ENCODE measurements at places on chromosomes 16 and 17.
A peak's percentile ranks its signal among the peaks of the same experiment; 100 is the strongest.

GRCh38 chr16:84810518-84811273 lies 9.1 kb upstream of the CRISPLD2 start:
- no peak for DNase-seq

- DNase-seq: no peak
These were observed 17.1 kb downstream of the SGCA start for GRCh38 chr17:50182783-50183420.

- no peak for DNase-seq
These were observed 117.8 kb downstream of the SOCS1 start for GRCh38 chr16:11138022-11138768.

- DNase-seq: no peak
These were observed 636 bp upstream of the ERN1 start for GRCh38 chr17:64130559-64131001.

DNA sequence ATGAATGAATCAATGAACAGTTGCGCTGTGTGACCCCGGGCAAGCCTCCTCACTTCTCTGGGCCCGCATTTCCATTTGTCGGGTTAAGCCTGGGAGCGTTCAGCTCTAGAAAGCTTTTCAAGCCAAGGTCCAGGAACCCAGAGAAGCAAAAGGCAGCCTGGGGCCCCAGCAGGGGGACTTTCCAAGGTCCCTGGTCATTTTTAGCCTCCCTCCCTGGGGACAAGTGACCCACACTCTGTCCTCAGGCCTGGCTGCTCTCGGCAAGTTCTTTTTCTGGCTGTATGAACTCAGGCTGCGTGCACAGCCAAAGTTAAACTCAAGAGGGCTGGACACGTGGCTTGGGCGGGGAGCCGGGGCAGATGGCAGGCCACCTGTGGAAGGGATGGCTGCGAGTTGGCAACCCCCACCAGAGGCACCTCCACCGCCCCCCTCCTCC lies 41.4 kb upstream of the CIBAR2 start:
- DNase-seq: no peak

GRCh38 chr16:3804426-3805016 lies 76.0 kb downstream of the CREBBP start:
- no peak for DNase-seq

DNA sequence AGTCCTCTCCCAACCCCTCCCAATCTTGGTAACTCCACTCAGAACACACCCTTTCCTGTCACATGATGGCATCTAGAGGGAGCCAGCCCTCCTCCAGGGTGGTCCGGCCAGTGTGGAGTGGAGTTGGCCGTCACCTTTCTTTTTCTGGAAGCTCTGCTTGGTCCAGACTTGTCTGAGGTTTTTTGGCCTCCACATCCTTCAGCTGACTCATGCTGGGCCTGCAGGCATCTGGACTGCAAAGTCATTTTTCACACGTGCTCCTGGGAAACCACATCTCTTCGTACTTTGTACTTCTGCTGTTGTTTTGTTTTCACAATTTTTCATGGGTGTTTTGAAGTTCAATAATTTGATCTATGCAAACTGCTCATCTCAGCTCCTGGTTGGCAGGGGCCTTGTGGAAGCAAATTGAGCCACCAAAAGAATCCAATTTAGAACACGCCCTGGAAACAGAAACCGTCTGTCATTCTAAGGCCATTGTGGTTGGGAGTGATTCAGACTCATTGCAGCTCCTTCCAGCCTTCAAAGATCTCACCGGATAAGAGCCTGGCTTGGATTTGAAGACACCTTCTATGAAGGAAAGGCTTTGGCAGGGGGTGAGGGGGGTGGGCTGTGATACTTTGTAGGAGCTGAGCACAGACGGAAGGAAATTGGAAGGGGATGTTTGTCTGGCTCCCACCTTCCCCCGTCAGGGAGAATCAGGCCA lies 42.4 kb upstream of the NF1 start:
- DNase-seq: no peak

DNA sequence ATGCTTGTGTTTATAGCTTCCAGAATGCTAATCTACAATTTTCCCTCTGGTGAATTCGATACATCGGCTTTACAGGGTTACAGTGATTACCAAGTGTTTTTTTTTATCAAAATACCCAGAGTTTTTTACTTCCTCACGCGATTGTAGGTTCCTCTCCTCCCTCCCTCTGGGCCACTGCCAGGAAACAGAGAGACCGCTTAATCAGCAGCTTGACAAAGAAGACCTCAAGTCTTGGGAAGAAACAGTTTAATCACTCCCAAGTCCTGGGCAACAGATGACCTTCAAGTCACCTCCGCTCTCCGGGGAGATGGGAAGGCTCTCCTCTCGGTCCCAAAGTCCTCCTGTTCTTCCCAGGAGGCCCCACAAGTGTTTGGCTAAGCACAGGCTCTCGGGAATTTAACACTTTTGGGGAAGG lies 23.5 kb downstream of the SMTNL2 start:
- DNase-seq: no peak

- DNase-seq: no peak
These were observed 29.2 kb downstream of the SOX8 start for GRCh38 chr16:1010815-1011214.

GRCh38 chr17:65092262-65092661 lies 35.7 kb upstream of the GNA13 start:
- no peak for DNase-seq

DNA sequence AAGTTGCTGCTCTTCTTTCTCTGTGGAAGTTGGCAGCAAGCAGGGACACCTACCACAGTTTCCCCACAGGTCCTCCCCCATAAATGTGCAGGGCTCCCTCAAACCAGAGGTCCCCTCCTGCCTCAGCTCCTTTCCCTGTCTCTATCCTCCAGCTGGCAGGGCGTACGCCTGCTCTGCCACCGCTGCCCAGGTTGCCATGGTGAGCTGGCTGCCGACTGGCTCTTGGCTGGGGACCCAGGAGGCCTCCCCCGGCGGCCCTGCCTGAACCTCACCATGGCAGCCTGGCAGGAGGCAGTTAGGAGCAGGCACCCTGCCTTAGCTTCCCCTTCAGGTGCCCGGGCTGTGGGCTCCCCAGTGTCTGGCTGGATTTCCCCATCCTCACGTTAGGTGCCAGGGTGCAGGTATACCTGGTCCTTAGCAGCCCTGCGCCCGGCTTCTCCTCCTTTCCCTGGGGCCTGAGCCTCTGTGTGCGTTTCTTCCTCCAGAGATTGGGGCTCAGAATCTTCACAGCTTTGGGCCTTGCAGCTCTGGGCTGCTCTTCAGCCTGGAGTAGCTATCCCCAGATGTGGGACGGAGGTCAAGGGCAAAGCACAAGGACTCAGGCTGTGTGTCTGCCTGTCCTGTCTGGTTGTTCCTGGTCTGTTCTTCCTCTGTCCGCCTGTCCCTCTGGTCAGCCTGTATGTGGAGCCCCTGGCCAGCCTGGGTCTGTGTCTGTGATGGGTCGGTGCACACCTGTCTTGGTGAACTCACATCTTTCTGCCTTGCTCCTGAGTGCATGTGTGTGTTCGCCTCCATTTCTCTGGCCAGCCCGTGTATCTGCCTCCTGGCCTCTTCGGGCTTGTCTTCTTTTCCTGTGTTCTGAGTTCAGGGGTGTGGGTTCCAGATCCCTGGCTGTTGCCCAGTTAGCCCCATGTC lies 15.7 kb downstream of the GJD3 start:
- DNase-seq: no peak

- DNase-seq: no peak
These were observed 17.0 kb downstream of the RPTOR start for GRCh38 chr17:80561541-80562114.

GRCh38 chr16:60041671-60042070 lies 1307.6 kb upstream of the GOT2 start:
- no peak for DNase-seq

DNA sequence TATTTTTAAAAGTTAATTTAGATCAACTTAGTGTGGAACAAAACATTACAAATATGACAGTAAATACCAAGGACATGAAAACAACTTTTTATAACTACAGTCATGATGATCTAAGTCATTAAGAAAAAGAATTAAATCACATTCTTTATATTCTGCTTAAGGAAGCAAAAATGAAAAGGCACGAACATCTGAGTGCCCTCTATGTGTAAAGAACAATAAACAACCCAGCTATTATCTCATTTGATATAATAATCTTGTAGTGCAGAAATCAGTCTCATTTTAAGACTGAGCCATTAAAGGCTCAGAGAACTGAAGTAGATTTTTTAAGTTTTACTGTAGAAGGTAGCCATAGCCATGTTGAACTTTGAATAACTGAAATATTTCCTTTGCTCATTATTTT lies 13.4 kb downstream of the MYO1D start:
- DNase-seq: no peak

GRCh38 chr16:27429981-27430441 lies 28.0 kb downstream of the IL21R start:
- DNase-seq: no peak

DNA sequence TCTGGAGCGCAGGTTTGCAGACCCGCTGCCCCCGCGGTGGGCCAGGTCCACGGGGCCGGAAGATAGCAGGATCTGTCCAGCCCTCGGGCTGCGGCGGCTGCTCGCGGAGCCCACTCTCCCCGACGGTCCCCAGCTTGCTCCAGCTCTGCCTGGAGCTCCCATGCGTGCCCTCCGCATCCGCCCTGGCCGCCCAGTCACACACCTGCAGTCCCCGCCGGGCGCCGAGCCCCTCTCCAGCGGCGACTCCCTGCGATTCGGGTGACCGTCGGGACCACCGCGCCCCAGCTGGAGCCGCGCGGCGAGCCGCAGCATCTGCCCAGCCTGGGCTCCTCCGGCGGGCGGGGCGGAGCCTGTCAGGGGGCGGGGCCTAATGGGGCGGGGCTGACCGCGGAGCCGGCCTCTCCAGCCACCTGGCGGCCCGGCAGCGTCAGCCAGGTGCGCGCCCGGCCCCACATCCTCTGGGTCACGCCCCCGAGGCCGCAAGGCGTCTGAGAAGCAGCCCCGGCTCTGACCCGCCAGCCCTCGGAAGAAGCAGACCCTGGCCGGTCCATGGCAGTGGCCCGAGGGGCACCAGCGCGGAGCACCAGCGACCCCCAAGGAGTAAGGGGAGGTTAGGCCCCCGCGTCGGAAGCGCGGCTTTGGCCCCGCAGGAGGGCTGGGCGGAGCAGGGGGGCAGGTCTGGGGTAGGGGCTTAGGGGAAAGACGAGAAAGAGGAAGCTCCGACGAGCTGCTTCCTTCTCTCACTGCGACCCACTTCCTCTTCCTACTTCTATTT lies at the start of gene PIK3R5:
TSS of gene PIK3R5 (minus strand) at position 314 of the 775 bp plus-strand sequence. CDS start 54,213 bp downstream, outside the sequence.
- no peak for DNase-seq

- DNase-seq: no peak
These were observed 15.5 kb upstream of the SPNS2 start for GRCh38 chr17:4483012-4483840.

- no peak for DNase-seq
These were observed 40.3 kb upstream of the CCNF start for GRCh38 chr16:2388875-2389433.

GRCh38 chr17:83083368-83084201 lies 4.2 kb downstream of the METRNL start:
- no peak for DNase-seq

GRCh38 chr16:68096491-68096890 lies 11.3 kb downstream of the NFATC3 start:
- DNase-seq: no peak

DNA sequence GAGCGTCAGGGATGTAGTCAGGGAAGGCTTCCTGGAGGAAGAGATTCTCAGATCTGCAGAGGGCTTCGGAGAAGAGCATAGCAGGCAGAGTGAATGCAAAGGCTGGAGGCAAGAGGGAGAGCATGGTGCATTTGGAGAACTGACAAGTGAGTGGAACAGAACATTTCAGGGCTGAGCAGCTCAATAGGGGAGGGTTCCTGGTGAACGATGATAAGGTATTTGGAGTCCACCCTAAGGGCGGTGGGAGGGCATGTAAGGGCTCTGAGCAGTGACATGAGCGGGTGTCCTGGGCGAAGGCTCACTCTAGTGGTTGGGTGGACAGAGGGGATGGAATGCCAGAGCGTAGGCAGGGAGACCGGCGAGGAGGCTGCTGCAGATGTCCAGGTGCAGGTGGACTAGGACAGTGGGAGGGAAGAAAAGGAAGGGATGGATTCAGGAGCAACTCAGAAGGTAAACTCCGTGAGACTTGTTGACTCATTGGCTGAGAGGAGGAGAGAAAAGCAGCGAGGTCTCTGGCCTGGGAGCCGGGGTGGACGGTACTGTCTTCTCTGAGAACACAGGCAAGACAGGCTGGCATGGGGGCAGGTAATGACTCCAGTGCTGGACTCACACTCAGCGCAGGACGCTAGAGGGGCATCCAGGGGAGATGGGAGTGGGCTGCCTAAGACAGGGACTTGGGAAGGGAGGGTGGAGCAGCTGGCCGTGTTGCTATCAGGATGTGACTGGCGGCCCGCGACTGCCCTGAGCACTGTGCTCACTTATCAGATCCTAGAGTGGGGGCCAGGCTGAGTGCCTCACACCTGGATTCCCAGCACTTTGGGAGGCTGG lies 1.4 kb upstream of the PITPNA start:
- no peak for DNase-seq

- peak; percentile 74 for DNase-seq
These were observed 163.8 kb upstream of the TBX2 start for GRCh38 chr17:61235827-61236197.

GRCh38 chr17:63646488-63646806 lies 24.2 kb downstream of the MAP3K3 start:
- no peak for DNase-seq

DNA sequence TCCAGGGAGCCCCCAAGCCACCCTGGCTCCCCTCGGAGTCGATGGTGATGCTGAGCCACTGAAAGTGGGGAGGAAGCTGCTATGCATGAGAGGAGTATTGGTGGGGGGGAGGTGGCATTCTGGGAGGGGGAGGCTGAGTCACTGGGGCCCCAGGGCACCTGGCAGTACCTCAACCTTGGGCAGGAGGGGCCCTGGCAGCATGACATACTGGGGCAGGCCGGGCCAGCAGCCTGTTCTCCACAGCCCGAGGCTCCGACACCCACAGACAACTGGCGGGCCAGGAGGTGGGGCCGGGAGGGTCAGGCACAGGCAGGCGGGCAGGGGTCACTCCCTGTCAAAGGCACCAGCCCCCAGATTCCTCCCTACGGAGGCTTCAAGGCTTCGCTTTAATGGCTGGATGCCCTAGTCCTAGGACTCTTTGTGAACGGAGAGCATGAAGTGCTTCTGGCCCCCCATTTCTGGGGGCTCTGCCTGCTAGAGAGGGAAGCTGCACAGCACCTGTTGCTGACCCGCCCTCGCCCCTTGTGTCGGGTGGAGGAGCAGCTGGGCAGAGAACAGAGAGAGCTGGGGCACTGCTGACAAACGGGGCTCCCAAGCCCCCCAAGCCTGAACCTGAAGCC lies 928 bp downstream of the CASKIN2 start:
- DNase-seq: no peak

DNA sequence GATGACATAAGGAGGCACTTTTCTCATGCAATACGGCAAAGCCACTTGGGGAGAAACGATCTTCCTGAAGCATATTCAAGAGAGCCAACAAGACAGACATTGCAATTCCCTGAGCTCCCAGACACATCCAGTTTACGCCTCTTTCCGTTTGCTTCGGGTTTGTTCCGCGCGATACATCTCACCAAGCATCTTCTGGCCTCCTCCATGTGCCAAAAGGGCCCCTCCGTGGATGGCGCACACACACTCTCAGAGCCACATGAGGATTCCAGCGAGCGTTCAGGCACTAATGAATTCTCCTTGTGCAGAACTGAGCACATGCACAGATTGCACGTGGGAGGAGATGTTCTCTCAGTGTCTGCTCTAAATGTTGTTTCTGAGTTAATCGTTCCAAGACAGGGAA lies 146.7 kb upstream of the SHISA6 start:
- no peak for DNase-seq
